ENCODE measurements at places on chromosomes 16 and 17. TPM values are rescaled to one million over a fixed set of nuclear protein-coding genes. Genes with fewer than 3 reads are reported as not detected.

DNA sequence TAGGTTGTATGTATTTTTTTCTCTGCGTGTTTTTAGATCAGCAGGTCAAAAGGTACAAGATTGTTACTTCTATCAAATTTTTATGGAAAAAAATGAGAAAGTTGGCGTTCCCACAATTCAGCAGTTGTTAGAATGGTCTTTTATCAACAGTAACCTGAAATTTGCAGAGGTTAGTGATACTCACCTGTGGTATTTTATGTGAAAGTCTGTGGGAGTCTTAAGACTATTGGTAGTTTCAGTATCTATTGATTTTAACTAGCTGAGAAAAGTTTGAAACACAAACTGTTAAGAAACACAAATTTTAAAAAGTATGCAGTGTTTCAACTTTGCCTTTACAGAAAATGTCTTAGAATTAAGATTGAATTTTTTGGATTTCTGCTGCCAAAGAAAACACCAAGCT lies 49.6 kb downstream of the CYLD start:
- no peaks in the 10 kb centered on the region for H3K4me1 ChIP-seq
- no peak for DNase-seq
- H3K27ac ChIP-seq: no peak overlapping the region
- H3K27me3 ChIP-seq: no peaks in the 10 kb centered on the region

The ZSCAN32 gene
- 11.5 TPM for total RNA-seq

DNA sequence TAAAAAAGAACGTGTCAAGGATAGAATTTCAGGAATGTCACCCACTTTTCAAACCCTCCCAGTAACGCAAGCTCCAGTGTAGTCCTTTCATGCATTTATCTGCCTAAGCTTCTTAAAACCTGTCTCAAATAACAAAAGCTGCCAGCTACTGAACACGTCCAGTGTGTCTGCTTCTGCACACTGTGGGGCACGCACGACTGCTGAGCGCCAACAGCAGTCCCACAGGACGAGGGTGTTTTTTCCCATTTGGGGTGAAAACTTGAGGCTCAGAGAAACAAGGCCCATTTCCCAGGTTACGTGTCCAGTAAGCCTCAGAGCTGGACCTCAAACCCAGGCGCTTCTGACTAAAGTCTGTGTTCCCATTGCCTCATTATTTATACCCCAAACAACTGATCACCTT lies 17.2 kb downstream of the NTAN1 start:
- H3K4me1 ChIP-seq: no peaks in the 10 kb centered on the region
- no peaks in the 10 kb centered on the region for H3K27me3 ChIP-seq
- no peaks in the 10 kb centered on the region for H3K36me3 ChIP-seq
- H3K4me3 ChIP-seq: no peak overlapping the region
- H3K27ac ChIP-seq: no peak overlapping the region

DNA sequence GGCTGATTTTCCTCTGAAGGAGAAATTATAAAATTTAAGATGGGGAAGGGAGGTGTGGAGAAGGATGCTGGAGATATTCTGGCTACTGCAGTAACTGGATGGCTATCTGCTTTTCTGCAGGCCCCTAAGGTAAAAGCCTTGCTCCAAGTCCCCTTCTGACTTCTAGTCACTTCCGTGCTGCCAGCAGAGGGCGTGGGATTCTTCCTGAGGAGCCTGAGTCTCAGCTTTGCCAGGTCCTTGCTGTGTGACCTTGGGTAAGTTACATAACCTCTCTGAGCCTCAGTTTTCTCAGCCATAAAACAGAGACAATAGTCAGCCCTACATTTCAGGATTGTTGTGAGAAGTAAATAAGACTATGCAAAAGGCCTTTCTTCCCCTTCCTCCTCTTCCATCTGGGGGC lies 24.3 kb upstream of the TMEM220 start:
- H3K27me3 ChIP-seq: no peaks in the 10 kb centered on the region
- peaks cover 38% of the 10 kb centered on the region for H3K4me1 ChIP-seq
- DNase-seq: peak; percentile 44
- no peak overlapping the region for H3K4me3 ChIP-seq
- peak overlapping the region; percentile 94 for H3K27ac ChIP-seq

DNA sequence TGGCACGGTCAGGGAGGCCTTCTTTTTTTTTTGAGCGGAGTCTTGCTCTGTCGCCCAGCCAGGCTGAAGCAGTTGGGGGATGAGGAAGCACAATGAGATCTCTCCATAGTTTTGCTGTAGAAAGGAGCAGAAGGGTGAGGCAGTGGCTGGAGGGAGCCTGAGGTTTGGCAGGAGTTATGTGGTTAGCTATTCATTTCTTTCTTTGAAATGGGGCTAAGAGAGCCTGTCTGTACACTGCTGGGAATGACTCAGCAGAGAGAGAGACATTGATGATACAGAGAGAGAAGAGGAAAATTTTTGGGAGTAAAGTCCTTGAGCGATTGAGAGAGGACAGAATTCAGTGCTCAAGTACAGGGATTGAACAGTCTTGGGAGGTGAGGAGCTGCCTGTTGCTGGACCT lies 22.1 kb downstream of the NOS2 start:
- DNase-seq: no peak
- no peaks in the 10 kb centered on the region for H3K4me1 ChIP-seq
- H3K27me3 ChIP-seq: no peaks in the 10 kb centered on the region
- no peaks in the 10 kb centered on the region for H3K36me3 ChIP-seq
- H3K4me3 ChIP-seq: no peak overlapping the region

- no peak overlapping the region for H3K4me3 ChIP-seq
- no peak overlapping the region for H3K27ac ChIP-seq
- no peaks in the 10 kb centered on the region for H3K36me3 ChIP-seq
- no peaks in the 10 kb centered on the region for H3K27me3 ChIP-seq
- H3K4me1 ChIP-seq: no peaks in the 10 kb centered on the region
Measured at GRCh38 chr16:17776465-17776864, 305.7 kb upstream of the XYLT1 start.

- no peaks in the 10 kb centered on the region for H3K27me3 ChIP-seq
- H3K36me3 ChIP-seq: no peaks in the 10 kb centered on the region
- H3K4me3 ChIP-seq: no peak overlapping the region
- DNase-seq: no peak
Measured at GRCh38 chr17:78824240-78824639, 16.4 kb downstream of the USP36 start.

The RNF157 gene
- total RNA-seq: 8.6 TPM

The SLC43A2 gene
- 6.0 TPM for total RNA-seq

- H3K36me3 ChIP-seq: no peaks in the 10 kb centered on the region
- H3K27ac ChIP-seq: no peak overlapping the region
- DNase-seq: no peak
- H3K4me1 ChIP-seq: peaks cover 8% of the 10 kb centered on the region
- H3K27me3 ChIP-seq: no peaks in the 10 kb centered on the region
Measured at GRCh38 chr17:32833076-32833475, 43.8 kb downstream of the MYO1D start.
